ENCODE measurements at places on chromosomes 16 and 17.

GRCh38 chr17:83080858-83081683 lies 1.7 kb downstream of the METRNL start:
- DNase-seq, result peak; percentile 60

GRCh38 chr16:67207249-67208091 lies 8.5 kb downstream of the ELMO3 start:
- no peak for DNase-seq

DNA sequence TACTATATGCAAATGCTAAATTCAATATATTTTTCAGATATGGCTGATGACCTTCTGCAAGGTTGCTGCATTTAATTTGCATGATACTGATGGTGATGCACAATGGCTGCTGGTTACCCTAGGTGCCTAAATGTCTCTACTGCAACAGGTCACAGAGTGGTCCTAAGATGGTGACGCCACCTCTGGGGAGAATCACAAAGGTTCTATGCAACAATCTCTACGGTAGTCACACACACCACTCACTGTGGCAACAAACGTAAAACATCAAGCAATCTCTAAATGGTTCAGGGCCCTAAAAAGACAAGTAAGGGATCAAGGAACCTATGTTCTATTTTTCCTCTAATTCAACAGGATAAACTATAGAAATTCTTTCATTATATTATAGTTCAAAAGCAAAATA lies 293.3 kb downstream of the CEP112 start:
- DNase-seq, result no peak

- DNase-seq, result no peak
Observed at GRCh38 chr16:56841659-56842058, 23.3 kb upstream of the SLC12A3 start.

DNA sequence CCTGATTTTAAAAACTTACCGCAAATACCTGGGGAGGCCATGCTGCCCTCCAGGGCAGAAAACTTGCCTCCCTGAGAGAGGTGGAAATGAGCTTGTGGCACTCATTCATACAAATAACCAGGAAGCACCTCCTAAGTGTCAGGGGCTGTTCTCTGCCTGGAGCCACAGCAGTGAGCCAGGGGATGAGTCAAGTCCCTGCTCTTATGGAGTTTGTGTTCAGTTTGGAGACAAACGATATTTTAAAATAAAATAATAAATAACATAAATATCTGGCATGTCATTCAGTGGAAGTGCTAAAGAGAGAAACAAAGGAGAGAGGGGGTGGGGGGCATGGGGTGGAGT lies 313.8 kb downstream of the C16orf95 start:
- no peak for DNase-seq

- no peak for DNase-seq
Observed at GRCh38 chr17:68820825-68821481, 134.2 kb downstream of the ABCA8 start.

DNA sequence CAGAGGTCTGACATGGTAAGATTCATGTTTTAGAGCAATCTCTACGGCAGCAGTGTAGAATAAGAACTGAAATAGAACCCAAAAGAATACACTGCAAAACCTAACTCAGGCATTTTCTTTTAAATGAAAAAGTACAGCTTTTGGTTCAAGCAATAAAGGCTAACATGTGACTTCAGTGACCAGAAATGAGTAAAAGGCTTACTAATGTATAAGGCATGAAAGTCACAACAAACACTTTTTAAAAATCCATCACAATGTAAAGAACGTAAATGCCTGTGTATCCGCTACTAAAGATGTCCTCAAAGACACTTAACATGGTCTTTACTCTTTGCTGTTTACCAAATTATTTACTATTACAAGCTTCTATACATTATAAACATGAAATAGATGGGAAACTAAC lies 16.6 kb downstream of the KIAA0753 start:
- no peak for DNase-seq

- DNase-seq, result no peak
Observed at GRCh38 chr17:67203818-67204217, 41.2 kb downstream of the HELZ start.

DNA sequence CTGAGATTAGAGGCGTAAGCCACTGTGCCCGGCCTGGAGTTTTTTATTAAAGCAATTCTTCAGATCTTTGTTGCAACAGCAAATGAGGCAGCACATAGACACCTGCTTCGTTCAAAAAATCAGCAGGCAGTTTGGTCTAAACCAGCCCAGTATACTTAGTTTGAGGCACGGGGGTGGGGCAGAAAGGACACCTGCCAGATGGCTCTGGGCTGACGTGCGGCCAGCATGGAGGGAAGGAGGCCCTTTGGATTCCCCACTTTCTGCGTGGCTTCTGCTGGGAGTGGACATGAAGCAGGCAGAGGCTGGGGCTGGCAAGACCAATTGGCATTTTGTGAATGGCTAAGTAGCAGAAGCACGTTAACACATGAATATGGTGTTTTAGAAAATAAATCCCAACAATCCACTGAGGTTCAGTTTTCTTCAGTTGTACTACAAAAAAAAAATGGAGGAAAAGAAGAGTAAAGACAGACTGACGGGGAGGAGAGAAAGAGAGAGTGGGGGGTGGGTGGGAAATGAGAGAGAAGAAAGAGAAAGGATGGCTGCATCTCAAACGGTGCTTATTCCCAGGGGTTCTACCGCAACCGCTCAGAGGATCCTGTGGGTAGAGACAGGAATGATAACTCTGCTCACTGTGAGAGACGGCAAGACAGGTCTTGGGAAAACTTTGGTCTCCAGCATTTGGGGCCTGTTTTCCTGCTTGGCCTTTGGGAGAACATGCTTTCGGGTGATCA lies 16.3 kb downstream of the C16orf46 start:
- no peak for DNase-seq

DNA sequence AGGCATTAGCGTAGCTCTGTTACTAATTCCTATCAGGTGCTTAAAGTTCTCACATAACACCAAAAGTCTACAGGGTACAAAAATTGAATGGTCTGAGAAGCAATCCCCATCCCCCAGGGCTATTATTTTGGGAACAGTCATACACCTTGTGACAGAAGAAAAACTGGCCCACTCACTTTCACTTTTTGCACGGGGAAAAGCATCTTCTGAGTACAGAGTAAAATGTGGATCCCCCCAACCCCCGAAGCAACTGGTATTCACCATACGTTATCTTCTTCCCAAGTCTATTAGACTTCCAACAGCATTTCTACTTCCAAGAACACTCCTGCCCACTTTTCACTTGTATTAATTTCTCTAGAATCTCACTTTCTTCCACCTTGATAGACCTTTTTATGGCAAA lies 11.8 kb downstream of the GGA3 start:
- no peak for DNase-seq

GRCh38 chr17:47934856-47935255 lies 6.5 kb upstream of the PNPO start:
- no peak for DNase-seq

GRCh38 chr17:45688820-45689219 lies 95.3 kb upstream of the CRHR1 start:
- DNase-seq, result no peak

GRCh38 chr17:4843321-4844000 lies 10.3 kb downstream of the MINK1 start:
- DNase-seq, result no peak

GRCh38 chr17:52604105-52604504 lies 445.6 kb upstream of the CA10 start:
- no peak for DNase-seq

GRCh38 chr17:46090871-46091270 lies 91.8 kb downstream of the STH start:
- DNase-seq, result no peak

DNA sequence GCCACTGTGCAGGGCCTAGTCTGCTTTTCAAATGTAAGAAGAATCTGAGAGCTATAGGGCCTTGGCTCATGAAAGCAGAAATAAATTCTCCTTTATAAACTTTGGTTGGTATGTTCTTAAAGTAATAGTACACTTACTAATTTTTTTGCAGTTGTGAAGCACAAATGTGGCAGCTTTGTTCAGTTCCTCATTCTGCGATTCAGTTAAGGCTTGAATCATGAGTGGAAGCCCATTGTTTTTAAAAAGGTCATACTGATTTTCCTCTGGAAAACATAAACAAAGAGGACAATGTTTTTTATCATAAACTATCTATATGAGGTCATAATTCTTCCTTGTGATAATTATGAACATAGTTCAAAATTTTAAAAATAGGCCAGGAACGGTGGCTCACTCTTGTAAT lies 23.6 kb upstream of the DYNC1LI2 start:
- DNase-seq, result no peak

DNA sequence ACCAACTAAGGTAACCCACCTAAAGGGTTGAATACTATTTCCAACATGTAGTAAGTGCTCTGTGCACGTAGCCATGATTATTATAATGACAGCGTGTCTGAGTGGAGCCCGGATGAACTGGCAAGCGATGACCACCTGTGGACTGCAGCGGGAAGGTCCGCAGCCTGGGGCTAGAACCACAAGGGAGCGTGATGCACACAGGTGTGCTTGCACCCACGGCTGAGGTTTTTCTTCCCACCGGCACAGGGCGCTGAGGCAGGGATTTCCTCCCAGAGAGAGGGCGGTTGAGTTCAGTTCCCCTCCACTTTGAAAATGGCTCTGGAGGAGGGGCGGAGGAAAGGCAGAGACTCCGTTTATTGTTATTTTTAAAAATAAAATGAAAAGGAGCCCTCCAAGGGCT lies 221.7 kb upstream of the HSBP1 start:
- no peak for DNase-seq

- no peak for DNase-seq
Observed at GRCh38 chr16:73124097-73124652, 76.2 kb upstream of the ZFHX3 start.

- no peak for DNase-seq
Observed at GRCh38 chr17:2157081-2157480, 102.2 kb downstream of the HIC1 start.

DNA sequence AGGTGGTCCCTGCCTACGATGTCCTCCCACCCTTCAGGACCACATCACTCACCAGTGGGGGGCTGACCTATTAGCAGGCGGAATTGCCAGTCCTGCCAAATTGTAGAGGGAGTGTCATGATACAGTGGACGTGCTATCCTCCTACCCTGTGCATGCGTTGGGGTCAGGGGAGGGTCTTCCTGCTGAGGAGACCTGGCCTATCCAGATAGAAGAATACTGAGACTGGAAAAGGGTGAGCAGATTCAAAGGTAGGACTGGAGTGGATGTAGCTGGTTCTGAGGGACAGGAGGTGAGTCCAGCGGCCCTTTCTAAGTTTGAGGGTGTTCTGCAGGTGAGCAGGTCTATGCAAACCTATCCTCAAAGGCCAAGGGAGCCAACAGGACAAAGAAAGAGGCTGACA lies 8.0 kb downstream of the PRSS41 start:
- no peak for DNase-seq

DNA sequence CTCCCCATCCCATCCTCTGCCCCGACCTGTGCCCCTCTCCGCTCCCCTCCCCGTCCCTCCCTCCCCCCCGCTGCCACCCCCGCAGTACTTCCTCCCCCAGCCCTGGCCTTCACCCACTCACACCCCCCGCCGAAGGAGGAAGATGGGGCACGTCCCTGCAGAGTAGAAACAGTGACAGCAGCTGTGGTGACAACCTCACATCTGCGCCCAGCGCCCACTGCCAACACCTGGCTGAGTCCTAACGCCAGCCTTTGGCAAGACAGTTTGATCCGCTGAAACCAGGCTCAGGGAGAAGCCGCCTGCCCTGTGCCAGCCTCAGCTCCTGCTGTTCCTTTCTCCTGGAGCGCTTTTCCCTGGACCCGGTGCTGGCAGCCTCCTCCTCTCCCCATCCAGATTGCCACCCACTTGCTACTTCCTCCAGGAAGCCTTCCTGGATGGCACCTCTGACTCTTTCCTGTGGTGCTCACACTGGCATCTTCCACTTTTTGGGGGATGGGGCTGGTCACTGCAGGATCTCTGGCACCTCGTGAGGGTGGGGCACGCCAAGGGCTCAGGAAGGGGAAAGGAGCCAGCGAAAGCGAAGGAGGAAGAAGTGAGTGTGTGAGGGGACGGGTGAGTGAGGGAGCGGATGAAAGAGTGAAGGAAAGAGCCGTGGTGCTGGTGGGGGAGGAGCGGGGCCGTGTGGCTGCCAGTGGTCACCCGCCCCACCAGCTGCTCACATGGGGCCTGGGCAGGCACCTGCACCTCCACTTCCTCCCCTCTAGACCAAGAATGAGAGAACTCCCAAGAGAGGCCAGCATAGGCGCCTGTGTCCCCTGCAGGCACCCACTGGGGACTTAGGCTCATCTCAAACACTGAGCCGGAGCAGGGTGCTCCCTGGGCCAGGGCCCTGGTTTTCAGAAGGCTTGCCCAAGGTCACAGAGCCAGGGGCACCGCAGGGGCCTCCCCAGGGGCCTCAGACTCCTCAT lies 27.0 kb downstream of the ZFPM1 start:
- DNase-seq, result peak; percentile 53

DNA sequence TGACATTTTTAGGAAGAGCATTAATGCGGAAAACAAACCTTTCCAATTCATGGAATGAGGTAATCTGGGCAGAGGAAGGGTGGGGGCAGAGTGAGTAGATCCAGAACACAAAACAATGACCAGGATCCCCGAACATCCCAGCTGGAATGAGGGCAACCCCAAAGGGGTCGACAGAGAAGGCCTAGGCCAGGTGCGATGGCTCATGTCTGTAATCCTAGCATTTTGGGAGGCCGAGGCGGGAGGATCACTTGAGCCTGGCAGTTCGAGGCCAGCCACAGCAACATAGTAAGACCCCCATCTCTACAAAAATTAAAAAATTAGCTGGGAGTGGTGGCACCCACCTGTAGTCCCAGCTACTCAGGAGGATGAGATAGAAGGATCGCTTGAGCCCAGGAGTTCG lies 64.7 kb downstream of the ZFHX3 start:
- DNase-seq, result no peak

DNA sequence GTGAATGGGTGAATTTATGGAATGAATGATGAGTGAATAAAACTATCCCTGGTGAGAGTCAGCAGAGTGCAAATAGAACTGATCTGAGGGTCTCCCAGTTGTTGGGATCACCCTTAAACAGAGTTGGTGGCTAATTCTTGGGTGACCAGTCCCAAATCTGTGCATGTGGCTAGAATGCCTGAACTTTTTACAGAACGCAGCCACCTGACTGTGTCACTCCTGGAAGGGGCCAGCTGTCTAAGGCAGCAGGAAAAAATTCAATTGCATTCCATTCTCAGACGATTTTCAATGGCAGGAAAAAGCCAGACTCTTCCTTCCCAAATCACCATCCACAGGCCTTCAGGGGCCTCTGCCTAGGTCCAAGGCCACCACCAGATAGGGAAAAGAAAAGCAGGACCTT lies 43.5 kb downstream of the BEAN1 start:
- no peak for DNase-seq
